Tibial artery (tissue), 4 donors: ENCODE measurements at places on chromosomes 2 and 18.
A peak's percentile ranks its signal among the peaks of the same experiment; 100 is the strongest.

GRCh38 chr2:55486426-55486825, 33.1 kb upstream of the CFAP36 start:
- DNase-seq = no peak

GRCh38 chr2:128377071-128377910, 58.6 kb upstream of the HS6ST1 start:
- peak; percentile 60 for DNase-seq

DNA sequence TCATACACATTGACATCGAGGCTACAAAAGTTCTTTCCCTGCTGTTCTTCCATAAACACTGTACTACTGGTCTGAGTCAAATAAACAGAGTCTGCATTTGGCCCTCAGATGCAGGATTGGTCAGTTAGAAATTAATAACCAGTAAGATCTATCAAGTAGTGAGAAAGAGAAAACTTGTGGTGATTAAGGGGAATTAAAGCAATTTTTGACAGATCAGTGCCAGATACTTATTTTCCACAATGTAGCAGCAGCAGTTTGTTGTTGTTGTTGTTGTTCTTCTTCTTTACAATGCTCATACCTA, 85.0 kb downstream of the IKZF2 start:
- no peak for DNase-seq

DNA sequence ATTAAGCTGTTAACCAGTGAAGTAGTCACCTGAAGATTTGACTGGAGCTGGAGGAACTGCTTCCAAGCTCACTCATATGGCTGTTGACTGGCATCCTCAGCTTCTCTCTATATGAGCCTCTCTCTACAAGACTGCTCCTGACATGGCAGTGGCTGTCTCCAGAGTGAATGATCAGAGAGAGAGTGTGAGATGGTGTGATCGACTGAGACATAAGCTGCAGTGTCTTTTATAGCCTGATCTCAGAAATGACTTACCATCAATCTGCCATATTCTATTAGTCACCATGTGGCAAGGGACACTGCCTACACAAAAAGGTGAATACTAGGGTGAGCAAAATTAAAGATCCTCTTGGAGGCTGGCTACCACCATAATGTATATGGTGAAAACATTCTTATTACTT, 7.8 kb upstream of the RBMS1 start:
- DNase-seq = no peak

GRCh38 chr18:7750966-7751365, 183.8 kb downstream of the PTPRM start:
- no peak for DNase-seq

DNA sequence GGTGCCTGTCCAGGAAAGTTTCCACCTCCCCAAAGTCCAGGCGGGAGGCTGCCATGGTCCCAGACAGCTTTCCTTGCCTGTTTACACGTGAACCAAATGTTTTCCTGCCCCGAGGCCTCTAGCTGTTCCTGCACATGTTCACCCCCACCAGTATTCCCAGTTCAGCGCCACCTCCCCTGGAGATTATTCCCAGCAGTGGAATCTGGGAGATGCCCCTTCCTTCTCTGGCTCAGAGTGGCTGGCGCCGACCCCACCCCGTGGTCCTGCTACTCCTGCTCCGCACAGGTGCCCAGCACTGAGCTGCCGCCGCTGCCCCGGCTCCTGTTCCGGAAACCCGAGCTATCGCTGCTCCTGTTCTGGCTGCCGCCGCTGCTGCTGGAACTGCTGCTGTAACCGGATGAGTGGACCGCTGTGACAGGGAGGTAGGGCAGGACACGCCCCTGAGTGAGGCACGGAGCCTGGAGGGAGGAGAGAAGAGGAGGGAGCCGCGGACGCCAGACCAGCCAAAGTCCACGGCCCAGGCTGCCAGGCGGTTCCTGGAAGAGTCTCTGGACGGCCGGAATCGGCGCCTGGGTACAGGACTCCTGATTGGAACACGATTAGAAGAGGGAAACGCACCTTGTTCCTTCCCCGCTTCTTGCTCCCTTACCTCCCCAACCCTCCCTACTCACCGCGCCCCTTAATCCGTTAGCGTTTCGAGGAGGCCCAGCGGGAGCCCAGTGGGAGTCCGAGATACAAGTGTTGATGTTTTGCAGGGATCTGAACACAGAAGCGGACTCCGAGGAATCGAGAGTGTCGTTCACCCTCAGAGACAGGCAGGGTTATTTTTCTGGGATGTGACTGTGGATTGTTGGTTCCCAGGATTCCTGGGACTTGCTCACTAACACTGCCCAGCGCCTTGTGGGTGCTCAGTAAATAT, at the start of gene PDE11A:
TSS of gene PDE11A (minus strand) at position 395 of the 919 bp plus-strand sequence. CDS start at position 55, 340 bp downstream.
- peak; percentile 90 for DNase-seq

DNA sequence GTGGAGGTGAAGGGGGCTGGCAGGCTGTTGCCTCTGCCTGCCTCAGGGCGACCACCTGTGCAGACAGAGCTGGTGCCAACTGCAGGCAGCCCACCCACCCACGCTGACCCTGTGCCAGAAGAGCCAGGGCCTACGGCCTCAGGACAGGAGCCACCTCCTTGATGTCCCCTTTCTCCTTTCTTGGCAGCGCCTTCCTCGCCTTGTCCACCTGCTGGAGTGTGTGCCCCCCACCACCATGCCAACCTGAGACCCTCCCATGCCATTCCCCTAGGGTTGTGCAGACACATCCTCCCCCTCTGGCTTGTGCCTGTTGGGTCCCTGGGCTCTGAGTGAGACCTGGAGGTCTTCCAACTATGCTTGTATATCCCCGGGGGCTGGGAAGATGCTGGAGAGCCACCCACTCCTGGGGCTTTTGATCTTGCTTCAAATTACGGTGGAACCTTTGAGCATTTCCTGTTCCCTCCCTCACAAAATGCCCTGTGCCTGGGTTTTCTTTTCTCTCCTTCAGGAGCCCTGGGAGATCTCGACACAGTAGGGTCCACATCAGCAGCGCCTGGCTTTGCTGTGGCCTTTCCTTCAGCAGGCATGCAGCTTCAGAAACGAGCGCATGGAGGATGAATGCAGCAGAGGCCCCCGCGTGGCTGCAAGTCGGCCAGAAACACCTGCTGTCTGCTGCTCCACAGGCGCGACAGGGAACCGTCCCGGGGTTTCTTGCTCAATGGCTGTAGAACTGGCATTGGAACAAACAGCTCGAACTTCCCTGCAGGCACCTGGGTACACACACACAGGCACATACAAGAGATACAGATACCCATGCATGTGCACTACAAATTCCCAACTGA, 65.9 kb upstream of the SH3RF3 start:
- no peak for DNase-seq

GRCh38 chr18:22912835-22913234, 20.3 kb upstream of the RBBP8 start:
- no peak for DNase-seq

- DNase-seq = no peak
Observed at GRCh38 chr2:234829074-234829455, 122.8 kb upstream of the SH3BP4 start.

DNA sequence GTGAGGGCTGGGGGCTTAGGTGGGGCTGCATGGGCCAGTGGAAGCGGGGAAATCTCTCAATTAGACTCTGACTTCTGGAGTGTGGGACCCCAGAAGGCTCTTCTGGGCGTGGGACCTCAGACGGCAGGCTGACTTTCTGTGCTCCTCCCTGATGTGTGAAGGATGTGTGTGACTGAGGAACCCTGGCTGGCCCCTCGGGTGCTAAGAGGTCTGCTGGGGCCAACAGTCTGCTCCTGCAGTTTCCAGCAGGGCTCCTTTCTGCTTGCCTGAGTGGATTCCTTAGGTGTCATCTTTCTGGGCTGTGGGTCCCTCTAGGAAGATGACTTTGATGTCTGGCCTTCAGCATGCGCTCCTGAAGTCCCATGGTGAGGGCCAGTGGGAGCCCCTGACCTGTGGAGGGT, 167.5 kb downstream of the DYSF start:
- DNase-seq = no peak

- no peak for DNase-seq
Observed at GRCh38 chr2:112488201-112488600, 6.2 kb downstream of the TTL start.
